ENCODE measurements at places on chromosomes 4 and X.

DNA sequence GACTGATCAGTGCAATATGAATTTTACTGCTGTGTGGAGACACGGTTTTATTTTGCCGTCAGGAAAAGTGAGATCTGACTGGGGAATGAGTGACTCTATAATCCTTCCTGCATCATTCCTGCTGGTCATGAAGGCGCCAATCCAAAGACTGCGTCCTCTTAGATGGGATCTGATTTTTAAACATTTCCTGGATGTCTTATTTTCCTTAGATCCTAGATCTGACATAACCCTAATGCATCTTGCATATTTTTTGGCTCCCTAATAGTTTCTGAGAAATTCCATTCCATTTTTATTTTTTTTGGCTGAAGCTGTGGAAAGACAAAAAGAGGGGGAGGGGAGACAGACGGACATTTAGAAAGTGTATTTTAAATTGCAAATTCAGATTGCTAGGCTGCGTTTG lies 454.9 kb upstream of the FAT1 start:
- no peak for DNase-seq

DNA sequence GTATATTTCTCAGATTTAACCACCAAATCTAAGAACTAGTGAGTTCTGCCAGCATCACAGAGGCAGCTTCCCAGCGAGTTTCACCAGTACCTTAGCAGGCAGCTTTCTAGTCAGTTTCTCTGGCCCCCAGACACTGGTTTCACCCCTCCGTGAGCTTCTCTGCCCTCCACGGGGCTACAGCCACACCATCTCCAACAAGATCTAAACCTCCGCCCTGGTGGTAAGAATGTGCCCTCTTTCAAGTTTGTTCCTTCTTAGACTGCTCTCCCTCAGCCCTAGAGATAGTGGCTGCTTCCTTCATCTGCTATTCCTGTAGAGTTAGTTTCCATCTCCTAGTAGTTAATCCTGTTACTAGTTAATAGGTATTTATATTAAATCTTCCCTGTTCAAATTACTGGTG lies 60.5 kb upstream of the TAB3 start:
- DNase-seq, result no peak

DNA sequence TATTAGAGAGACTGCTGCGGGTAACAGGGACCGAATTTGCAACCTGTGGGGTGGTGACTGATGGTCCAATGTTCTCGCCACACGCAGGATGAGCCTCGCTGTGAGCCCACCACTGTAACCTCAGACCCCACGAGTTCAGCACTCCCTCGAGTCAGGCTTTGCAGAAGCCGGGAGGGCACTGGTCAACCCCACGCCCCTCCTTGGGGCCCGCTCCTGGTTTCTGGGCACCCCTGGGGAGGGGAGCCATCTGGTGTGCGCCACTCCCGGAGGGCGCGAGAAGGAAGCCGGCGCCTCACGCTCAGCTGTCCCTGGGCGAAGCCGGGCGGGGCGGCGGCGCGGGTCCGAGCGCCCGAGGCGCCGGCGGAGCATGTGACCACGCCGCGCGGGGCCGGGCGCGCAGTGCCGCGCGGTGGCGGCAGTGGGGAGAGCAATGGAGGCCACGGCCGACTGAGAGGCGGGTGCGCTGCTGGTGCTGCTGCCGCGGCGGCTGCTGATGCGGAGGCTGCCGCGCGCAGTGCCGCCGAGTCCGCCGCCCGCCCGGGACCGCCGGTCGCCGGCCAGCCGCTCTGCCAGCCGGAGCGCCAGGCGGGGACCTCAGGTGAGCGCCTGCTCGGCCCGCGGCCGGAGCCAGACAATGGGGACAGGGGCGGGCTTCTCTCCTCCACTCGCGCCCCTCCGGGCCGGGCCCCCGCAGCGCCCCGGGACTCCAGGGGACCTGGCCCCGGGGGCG lies 100.1 kb downstream of the CEP135 start:
- DNase-seq, result no peak

DNA sequence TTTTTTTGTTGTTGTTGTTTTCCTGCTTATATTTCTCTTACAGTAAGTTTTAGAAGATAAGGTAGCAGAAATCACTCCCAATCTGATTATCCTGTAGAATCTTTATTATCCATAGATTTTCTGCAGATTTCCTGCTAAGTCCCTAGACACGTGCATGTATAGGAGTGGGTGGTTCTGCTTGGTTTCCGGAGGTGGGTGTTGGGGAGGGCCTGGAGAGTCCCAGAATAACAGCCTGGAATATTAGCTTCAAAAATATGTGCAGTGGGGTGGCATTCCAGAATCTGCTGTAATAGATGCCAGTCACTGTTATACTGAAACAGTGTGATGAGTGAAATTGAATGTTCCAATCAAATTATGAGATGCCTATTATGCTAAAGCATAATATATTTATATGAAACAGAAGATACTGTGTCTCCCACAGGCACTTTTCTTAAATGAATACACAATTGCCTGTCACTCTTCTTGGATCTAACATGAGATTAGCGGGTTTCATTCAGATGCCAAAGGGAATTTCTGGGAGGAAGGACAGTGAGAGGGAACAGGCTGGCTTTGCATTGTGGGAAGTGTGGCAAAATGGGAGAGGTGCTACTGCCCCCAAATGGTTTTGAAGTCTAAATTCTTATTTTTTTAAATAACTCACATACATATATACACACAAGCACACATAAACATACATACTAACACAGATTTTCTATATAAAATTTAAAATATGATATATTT lies 37.6 kb downstream of the C4orf50 start:
- no peak for DNase-seq

DNA sequence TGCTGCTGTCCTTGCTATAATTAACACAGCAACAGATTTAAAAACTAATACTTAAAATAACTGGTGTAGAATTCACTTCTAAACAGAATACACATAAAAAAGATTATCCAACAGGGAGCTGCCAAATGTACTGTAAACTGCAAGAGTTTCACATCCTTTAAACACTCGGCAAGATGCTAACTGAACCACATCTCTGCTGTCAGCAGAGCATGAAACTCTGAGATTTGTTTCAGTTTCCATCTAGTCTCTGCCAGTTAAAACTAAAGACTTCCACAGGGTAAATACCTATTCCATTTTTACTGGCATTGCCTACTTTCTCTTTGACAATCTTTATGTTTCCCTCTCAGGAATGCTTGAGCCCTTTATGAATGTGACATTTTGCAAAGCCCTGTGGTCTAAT lies 127.7 kb downstream of the SLC7A11 start:
- no peak for DNase-seq

DNA sequence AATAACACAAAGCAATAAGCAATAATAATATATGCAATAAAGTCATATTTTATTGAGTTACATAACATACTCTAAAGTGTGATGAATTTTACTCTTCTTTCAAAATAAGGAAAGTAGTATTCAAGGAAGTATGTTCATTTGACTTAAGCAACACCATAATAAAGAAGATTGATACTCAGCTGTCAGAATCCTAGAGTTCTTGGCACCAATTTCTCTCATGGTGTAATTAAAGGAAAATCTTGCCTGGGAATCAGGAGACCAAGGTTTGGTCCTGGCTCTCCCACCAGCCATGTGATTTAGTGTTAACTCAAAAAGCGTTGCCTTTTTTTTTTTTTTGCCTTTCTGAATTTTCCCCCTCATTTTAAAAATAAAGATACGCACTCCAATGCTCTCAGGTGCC lies 17.1 kb downstream of the MYOZ2 start:
- DNase-seq, result no peak

- no peak for DNase-seq
These were observed 9.6 kb upstream of the TSPYL2 start for GRCh38 chrX:53072418-53073114.

DNA sequence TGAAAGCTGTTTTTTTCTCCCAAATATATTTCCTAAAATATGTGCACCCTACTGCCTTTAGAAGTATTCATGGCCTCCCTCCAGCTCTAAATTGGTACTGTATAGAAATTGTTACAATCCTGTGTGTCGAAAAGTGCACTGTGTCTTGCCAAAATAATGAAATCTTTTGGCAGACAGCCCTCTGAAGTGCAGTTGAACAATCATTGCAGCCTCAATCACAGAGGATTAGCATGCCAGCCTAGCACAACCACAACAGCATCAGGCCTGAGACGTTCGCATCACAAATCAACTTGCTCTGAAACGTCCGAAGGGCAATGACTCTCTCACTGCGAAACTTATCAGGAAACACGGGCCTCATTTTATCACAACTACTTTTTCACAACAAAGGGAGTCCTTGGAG lies 99.0 kb downstream of the ANOS1 start:
- no peak for DNase-seq

DNA sequence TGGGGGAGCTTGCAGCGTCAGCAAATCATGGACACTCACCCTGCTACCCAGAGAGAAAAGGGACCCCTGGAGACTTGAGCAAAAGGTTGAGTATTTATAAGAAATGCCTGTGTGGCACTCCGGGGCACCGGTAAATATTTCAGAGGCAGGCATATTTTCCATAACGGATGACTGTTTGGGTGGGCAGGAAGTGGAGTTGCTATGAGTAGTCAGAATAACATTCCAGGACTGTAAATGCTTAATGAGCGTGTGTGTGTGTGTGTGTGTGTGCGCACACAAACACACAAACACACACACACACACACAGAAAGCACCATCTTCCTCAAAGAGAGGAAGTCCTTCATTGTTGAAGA lies 74.6 kb downstream of the MXRA5 start:
- no peak for DNase-seq

DNA sequence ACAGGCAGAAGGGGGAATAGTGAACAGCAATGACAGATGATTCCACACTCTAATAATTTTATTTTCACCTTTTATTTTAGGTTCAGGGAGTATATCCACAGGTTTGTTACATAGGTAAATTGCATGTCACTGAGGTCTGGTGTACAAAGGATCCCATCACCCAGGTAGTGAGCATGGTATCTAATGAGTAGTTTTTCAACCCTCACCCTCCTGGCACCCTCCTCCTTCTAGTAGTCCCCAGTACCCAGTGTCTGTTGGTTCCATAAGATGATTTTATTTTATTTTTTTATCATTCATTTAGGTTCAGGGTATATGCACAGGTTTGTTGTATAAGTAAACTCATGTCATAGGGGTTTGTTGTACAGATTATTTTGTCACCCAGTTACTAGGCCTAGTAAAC lies 58.6 kb upstream of the UGT8 start:
- no peak for DNase-seq

- no peak for DNase-seq
These were observed 20.2 kb upstream of the RHOH start for GRCh38 chr4:40176602-40177001.

GRCh38 chr4:143382596-143382995 lies 45.9 kb downstream of the GAB1 start:
- DNase-seq, result no peak

DNA sequence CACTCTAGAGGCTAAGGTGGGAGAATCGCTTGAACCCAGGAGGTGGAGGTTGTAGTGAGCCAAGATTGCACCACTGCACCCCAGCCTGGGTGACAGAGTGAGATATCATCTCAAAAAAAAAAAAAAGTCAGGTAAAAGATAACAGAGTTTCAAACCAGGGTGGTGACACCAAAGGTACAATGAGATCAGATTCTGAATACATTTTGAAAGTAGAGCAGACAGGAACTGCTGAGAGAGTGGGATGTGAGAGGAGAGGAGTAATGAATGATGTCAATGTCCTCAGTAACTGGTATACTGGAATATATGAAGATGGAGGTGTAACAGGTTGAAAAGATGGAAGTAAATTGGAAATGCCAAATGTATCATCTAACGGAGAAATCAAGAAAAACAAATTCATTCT lies 135.6 kb downstream of the CAMK2D start:
- DNase-seq, result no peak

DNA sequence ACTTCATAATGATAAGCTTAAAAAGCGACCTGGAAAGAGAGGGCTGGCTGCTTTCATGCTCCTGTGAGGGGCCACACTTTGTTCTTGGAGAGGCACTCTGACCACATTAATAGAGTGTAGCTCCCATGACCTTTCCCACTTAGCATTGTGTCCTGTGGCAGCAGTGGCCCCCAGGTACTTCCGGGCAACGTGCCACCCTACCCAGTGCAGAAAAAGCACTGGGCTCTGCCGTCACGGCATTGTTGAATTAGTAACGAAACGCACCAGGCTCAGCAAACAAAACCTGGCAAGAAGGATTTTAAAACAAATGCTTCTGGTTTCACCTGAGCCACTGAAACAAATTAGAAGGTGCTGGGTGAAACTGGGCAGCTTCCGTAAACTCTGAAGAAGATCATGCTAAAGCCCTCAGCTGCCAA lies 5.4 kb upstream of the SORBS2 start:
- no peak for DNase-seq

DNA sequence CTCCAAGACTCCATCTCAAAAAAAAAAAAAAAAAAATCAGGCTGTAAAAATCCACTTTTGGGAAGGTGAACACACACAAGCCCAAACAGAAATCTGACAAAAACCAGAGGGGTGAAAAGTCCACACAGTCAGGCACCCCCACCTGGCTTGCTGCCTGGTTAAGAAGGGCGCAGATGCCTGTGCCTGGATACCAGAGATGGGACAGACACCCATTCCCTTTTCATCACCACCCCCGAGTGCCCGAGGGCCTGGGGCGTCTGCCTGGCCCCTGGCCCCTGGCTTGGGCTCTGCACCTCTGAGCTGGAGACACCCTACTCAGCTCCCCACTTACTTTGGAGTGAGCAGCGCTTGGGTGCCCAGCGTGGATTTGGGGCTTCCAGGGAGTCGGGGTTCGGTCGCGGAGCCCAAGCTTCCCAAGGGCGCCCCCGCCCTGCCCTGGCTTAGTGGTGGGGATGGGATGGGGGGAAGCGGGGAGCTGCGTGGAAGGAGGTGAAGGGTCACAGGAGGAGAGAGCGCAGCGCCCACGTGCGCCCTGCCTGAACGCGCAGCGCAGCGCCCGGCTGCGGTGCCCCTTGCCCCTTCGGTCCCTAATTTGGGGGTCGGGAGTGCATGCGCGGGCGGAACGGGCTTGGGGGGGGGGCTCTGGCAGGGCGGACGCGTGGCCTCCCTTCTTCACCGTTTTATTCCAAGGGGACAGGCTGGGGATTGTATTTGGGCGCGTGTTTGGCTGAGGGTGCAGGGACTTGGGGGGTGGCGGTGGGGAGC lies 11.3 kb downstream of the SHOX start:
- no peak for DNase-seq

DNA sequence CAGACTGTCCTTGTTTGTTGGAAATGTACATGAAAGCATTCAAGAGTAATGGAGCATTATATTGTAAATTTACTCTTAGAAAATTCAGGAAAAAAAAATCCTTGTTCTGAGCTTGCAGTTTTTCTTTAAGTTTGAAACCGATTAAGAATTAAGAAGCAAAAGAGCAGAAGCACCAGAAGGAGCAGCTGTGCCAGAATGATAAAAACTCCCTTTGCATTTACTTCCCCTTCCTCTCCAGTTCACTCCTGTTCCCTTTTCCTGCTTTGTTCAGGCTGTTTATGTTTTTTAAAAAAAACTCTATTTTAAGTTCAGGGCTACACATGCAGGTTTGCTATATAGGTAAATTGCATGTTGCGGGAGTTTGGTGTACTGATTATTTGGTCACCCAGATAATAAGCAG lies 90.3 kb downstream of the ATOH1 start:
- DNase-seq, result no peak

GRCh38 chr4:14888790-14889572 lies 113.3 kb upstream of the CPEB2 start:
- DNase-seq, result no peak

DNA sequence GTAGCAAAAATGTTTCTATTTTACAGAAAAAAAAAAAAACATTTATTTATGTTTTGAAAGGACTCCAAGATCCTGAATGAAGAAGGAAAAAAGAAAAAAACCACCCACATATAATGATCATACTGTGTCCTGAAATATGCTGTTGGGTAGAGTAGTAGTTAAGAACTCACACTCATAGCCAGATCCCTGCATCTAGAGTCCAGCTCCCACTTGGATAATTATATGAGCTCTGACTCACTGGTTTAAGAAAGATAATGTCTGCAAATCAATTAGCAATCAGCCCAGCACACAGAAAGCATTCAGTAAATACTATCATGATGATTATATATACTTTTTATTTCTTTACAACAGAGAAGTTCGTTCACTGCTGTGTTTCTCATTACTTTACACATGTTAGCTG lies 46.7 kb upstream of the MXRA5 start:
- DNase-seq, result no peak
